ENCODE measurements at places on chromosomes 3 and 15.
A peak's percentile ranks its signal among the peaks of the same experiment; 100 is the strongest.

- no peak for DNase-seq
These were observed 650.9 kb upstream of the SEMA6D start for GRCh38 chr15:47066392-47066791.

DNA sequence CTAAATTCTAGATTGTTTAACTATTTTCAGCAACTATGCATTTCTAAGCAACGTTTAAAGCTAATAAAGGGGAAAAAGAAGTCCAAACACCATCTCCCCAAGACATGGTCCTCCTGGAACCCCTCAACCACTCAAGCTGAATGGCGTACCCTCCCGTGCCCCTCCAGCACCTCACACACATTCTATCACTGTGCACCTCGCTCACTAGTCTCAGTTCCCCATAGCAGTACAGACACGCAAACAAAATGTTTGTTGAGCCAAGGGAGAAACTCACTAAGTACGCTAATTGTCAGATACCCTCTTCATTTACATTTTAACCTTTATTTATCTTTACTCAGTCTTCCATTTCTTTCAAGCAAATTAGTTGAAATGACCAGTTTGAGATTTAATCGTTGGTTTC is 48.8 kb downstream of the ACAP2 start:
- DNase-seq, result no peak

DNA sequence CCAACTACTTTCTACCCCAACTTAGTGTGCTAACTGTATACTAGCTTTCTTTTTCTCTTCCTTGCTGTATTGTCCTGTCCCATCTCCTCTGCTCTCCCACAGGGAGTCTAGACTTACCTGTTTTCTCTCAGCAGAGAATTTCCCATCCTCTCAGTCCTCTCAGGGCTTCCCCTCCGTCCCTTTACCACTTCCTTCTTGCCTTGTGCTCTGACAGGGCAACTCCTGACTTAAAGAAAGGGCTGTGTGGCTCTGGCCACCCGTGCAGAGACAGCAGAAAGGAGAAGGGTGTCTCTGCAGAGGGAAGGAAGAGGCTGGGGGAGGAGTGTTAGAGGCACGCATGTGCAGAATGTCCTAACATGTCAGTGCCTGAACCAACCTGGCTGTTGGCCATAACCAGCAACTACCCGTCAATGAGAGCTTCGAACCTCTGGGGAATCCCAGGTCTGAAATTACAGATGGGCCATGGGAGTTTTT is at the start of gene GCSAM:
Gene GCSAM (minus strand): TSS at position 274 of the 474 bp plus-strand sequence. CDS start 128 bp downstream, at position 146.
- peak; percentile 68 for DNase-seq

DNA sequence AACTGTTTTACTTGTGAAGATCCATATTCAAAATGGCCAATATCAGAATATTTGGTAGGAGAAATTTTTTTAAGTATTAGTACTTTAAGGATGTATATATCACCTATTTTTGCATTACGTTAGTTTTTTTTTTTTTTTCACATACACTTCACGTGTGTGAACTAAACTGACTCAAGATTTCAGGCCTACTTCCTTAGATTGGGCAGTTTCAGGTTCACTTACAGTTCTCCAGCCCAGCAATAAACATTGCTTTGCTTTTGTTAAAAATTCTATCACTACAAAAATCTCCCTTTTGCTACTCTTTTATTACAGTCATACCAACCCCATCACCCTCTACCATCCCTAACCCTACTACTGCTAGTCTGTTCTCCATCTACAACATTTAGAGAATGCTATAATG is 183.6 kb downstream of the KCNH8 start:
- DNase-seq, result no peak

GRCh38 chr3:3200632-3201212 is 21.2 kb upstream of the CRBN start:
- no peak for DNase-seq

GRCh38 chr3:169668072-169668956 is 4.8 kb upstream of the MECOM start:
- DNase-seq, result no peak

GRCh38 chr3:11287404-11287803 is 15.2 kb downstream of the ATG7 start:
- no peak for DNase-seq

GRCh38 chr3:187624588-187624987 is 45.6 kb downstream of the SST start:
- DNase-seq, result no peak

GRCh38 chr3:69250014-69250413 is 127.6 kb upstream of the LMOD3 start:
- peak; percentile 65 for DNase-seq

DNA sequence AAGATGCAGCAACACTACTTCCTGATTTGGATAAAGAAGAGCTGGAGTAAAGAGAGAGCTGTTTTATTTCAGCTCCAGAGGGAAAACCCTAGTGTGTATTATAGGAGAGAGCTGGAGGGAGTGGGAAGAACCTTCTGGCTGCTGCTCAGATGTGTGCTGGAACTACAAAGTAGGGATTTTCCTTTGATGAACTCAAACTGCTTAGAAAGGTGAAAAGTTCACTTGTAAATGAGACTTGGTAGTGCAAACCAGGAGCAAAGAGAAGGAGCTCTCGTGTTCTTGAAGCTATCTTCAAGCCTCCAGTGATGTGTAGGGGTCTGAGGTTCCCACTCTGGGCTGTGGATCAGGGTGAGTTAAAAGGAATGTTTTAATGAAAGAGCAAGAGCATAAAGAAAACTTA is 110.4 kb downstream of the EDEM1 start:
- DNase-seq, result no peak

DNA sequence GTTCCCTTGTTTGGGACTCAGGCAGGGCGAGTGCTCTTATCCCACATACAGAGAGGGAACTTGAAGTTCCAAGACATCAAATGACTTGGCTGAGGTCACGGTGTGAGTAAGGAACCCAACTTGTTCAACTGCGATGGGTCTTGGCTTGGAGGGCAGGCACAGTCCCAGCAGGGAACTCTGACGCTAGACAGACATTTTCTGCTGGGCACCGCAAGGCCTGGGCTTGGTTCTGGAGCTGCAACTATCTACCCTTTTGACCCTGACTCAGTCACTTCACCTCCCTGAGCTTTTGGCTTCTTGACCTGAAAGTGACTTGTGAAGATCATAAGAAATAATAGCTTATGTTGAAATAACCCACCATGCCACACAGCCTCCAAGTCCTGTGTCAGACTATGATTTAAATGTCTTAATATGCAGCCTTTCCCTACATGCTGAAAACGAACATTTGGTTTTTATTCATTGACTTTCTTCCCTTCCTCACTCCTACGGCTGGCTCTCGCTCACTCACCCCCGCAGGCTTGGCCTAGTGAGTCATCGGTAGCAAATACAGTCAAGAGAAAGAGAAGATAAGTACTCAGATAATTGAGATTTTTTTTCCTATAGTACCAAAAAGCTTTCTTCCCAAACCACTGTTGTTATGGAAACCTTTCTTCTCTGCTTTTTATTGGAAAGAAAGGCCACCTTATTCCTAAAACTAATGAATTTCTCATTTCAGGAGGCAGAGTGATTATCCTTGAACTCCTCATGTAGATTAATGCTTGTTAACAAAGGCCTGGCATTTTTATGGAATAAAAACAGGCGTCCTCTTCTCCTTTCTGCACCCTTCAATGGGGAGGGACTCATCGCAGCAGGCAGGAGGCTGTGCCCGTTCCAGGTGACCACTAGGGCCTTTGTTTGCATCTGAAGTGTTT is 178.4 kb downstream of the ATP10A start:
- DNase-seq, result no peak

DNA sequence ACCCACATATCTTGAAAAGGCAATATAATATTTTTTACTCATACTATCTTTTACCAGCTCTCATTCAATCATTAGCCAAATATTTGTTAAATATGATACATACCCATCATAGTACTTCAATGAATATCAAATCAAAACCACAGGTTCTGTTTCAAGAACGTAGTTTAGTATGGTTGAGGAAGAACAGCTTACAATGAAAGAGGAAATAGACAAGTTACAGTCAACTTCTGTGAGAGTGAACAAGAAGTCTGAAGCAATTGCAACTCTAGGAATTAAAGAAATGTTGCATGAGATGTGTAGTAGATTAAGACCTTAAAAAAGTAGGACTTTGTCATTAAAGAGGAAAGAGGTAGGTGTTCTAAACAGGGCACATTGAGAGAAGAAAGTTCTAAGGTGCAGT is 9.3 kb downstream of the BCHE start:
- DNase-seq, result no peak

DNA sequence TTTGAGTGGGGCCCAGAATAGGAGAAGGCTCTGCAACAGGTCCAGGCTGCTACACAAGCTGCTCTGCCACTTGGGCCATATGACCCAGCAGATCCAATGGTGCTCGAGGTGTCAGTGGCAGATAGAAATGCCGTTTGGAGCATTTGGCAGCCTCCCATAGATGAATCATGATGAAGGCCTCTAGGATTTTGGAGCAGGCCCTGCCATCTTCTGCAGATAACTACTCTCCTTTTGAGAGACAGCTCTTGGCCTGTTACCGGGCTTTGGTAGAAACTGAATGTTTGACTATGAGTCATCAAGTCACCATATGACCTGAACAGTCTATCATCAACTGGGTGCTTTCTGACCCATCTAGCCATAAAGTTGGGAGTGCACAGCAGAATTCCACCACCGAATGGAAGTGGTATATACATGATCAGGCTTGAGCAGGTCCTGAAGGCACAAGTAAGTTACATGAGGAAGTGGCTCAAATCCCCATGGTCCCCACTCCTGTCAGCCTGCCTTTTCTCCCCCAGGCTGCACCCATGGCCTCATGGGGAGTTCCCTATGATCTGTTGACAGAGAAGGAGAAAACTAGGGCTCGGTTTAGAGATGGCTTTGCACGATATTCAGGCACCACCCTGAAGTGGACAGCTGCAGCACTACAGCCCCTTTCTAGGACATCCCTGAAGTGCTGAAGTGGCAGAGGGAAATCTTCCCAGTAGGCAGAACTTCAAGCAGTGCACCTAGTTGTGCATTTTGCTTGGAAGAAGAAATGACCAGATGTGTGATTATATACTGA is 971.4 kb downstream of the MCTP2 start:
- no peak for DNase-seq

DNA sequence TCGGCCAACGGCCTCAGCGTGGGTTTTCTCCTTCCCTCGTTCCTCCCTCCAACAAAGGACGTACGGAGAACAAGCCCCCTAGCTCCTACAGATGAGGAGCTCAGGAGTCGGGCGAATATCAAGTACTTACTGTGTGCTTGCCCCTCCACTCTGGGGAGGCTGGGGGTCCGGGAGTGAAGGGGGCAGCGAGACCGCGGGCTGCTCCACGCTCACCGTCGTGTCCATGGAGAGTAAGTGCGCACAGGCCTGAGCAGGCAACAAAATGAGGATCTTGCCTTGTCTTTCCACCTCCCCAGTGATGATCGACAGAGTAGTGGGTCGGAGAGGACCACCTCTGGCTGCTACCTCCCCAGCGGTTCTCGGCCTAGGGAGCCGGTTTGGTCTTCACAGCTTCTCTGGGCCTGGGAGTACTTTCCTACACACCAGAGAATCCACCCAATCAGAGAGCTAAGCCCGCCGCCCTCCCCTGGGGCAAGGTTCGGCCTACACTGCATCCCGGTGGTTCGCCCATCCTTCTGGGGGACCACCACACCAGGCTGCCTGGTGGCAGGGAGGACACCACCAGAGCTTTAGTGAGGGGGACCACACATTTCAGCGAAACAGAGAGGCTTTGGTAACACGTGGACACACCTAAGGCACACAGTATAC is 603 bp upstream of the TRANK1 start:
- DNase-seq, result no peak

DNA sequence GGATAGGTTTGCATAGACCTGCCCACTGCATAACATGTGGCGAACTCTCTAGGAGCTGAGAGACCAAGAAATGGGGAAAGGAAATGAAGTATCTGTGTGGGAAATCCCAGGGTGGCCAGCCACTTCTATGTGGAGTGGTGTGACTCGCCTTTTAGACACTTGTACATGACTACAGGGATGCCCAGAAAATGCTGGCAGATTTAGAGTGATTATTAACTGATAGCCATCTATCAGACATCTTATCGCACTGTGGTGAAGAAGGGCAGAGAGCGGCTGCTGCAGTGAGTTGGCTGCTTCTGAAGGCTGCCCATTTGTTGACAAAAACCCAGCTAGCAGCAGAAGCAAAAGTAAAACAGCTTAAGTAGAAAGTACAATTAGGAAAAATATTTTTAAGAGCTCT is 18.1 kb upstream of the STAC start:
- DNase-seq, result no peak

- DNase-seq, result no peak
These were observed 40.8 kb upstream of the KLF13 start for GRCh38 chr15:31285772-31286261.

GRCh38 chr3:14323401-14324223 is 78.8 kb upstream of the SLC6A6 start:
- no peak for DNase-seq

- no peak for DNase-seq
These were observed 12.2 kb upstream of the SLC28A1 start for GRCh38 chr15:84872009-84872910.

DNA sequence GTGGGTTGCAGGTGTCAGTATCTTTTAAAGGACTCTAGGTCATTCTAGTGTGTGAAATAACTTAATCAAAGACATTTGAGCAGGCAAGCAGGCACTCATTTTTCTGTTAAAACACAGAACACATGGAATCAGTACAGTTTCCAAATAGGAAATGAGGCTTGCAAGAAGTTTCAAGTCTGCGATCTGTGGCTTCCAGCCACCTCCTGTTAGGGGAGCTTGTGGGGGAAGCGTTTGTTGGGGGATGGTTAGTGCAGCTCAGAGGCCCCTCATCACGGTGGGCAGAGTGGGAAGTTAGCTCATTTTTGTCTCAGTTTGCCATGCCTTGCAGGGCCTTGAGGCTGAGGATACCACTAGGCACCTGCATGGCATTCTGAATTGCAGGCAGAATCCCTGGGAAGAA is 59.9 kb downstream of the SLC6A11 start:
- DNase-seq, result no peak

DNA sequence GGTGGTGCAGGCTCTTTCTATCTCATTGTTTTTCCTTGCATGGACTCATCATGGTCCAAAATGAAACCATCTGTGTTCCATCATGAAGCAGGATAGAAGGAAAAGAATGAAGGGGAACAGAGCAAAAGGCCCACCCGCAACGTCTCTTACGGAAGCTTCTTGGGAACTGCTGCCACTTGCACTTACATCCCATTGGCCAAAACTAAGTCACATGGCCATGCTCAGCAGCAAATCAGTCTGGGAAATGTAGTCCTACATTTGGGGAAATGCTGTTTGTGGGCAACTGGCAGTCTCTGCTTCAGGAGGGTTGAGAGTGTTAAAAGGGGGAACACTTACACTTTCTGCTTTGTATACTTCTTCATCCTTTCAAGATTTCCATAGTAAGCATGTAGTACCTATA is 191.6 kb downstream of the SV2B start:
- no peak for DNase-seq
